GM23248 (cell line): ENCODE measurements at places on chromosomes 16 and 17. TPM values are rescaled to one million over a fixed set of nuclear protein-coding genes. Genes with fewer than 3 reads are reported as not detected.

The APOH gene
- not detected in 2 replicates for polyA plus RNA-seq

The DNASE1 gene
- 3.4 and 4.2 TPM in 2 replicates for polyA plus RNA-seq

The KRTAP3-1 gene
- polyA plus RNA-seq = not detected in 2 replicates

The KRTAP4-5 gene
- not detected in 2 replicates for polyA plus RNA-seq

The CIBAR2 gene
- not detected in 2 replicates for polyA plus RNA-seq

The CCL17 gene
- not detected in 2 replicates for polyA plus RNA-seq

The TP53TG3F gene
- not detected in 2 replicates for polyA plus RNA-seq

The KRTAP4-1 gene
- polyA plus RNA-seq = not detected in 2 replicates

The FBXL16 gene
- polyA plus RNA-seq = 0.16 and 0.29 TPM in 2 replicates

The NT5M gene
- 3.3 and 4.5 TPM in 2 replicates for polyA plus RNA-seq

The SPNS2 gene
- polyA plus RNA-seq = 0.29 TPM in 1 of 2 replicates, not detected in the other

The ZNF785 gene
- 5.4 and 6.9 TPM in 2 replicates for polyA plus RNA-seq

The SGSM2 gene
- 17.8 and 19.8 TPM in 2 replicates for polyA plus RNA-seq

The FBXW10 gene
- not detected in 2 replicates for polyA plus RNA-seq

The MEOX1 gene
- not detected in 2 replicates for polyA plus RNA-seq

The PYY gene
- polyA plus RNA-seq = not detected in 2 replicates

The EXOC3L1 gene
- 0.28 and 0.53 TPM in 2 replicates for polyA plus RNA-seq

The CBX8 gene
- 5.9 and 6.4 TPM in 2 replicates for polyA plus RNA-seq
